ENCODE measurements at places on chromosomes 2 and 18.

DNA sequence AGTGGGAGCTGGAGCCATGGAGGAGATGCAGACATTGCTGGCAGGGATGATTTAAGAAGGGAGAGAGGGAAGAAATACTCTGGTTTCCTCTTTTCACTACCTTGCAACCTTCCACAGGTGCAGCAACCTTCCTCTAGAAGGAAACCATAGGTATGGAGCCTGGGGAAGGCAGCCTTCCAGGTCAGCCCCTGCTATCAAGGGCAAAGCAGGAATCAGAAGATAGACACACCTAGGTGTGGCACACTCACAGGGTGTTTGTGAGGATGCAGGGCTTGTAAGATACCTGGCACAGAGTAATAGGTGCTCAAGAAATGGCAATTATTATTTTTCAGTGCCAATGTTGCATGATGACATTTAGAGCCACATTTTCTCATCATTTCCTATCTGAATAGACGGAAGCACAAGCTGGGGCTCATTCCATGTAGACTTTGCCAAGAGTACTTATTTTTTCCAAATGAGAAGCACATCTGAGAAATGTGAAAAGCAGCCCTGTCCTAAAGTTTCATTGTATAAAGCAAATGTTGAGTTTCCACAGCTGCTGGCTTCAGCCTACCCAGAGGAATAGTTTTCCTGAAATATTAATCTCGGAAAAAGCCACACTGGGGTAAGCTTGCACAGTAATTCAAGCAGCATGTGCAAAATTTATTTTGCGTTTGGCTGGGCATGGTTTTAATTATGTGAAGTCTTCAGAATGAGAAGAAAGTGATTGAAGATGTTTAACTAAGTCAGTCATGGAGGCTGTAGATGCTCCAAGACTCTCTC, 20.6 kb downstream of the EVA1A start:
- no peak for DNase-seq

- DNase-seq, result no peak
These were observed 32.0 kb downstream of the TCF7L1 start for GRCh38 chr2:85165088-85165690.

DNA sequence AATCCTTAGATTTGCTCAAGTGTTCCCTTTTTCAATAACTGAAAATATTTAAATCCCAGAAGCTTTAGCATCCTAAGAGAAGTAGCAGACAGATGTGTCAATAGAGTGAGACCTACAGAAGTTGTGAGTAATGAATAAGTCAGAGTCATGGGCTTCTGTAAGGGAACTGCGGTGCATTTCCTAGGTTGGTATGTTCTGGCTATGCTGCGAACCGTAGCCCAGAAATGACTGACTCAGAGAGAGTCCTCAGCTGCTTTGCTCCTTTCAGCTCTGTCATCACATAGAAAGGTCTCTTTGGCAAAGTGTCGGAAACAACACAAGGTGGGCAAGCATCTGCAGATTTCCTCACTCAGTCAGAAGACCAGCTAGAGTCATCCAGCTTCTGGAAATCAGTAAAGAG, 297.1 kb downstream of the ARHGAP15 start:
- DNase-seq, result no peak

DNA sequence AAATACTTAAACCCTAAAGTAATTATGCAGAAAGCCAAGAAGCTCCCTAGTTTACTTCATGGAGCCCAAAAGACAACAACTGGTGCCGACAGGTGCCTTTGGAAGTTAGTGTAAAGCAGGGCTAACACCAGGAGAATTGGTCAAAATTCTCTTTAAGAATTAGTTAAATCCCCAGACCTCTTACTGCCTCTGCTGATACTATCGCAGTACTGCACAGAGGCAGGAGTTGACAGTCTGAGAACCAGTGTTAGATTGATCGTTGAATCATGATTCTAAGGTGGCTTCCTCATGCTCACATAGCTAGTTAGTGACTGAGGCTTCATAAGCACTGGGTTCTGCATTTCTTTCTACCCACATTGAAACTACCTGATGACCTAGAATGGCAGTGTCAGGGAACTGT, 445.0 kb downstream of the XIRP2 start:
- DNase-seq, result no peak

- no peak for DNase-seq
These were observed 4.0 kb upstream of the CKAP2L start for GRCh38 chr2:112768432-112768831.

GRCh38 chr2:1774929-1775328, 30.6 kb upstream of the PXDN start:
- no peak for DNase-seq

GRCh38 chr2:48413676-48414075, 116.3 kb upstream of the STON1 start:
- no peak for DNase-seq

DNA sequence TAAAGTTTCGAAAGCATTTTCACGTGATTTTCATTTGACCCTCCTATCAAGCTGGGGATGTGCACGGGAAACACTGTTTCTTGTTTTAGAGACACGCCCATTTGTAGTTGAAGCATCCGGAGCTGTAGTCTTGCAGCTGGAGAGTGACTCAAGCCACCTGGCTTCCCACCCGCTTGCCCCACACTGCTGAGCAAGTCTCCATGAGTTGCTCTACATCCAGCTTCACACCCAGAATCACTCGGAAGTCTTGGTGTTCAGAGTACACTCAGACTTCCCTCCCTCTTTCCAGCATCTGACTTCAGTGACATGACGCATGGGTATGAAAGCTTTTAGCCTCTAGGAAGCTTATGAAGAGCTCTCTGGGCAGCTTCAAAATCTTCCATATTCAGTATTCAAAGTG, 262.4 kb downstream of the NBAS start:
- DNase-seq, result no peak

- DNase-seq, result no peak
These were observed 883.1 kb upstream of the KLHL29 start for GRCh38 chr2:22501851-22502250.

DNA sequence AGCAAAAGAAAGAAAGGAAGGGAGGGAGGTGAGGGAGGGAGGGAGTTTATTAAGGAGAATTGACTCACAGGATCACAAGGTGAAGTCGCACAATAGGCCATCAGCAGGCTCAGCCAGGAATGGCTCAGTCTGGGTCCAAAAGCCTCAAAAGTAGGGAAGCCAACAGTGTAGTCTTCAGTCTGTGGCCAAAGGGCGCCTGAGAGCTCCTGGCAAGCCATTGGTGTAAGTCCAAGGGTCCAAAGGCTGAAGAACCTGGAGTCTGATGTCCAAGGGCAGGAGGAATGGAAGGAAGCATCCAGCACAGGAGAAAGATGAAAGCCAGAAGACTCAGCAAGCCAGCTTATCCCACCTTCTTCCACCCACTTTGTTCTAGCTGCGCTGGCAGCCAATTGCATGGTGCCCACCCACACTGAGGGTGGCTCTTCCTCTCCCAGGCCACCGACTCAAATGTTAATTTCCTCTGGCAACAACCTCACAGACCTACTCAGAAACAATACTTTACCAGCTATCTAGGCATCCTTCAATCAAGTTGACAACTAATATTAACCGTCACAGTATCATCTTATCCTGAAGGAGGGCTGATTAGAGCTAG, 5.8 kb upstream of the ACAA2 start:
- DNase-seq, result no peak

- DNase-seq, result no peak
These were observed 730.0 kb downstream of the SOCS6 start for GRCh38 chr18:71018816-71019215.

GRCh38 chr2:171407030-171407675, 26.6 kb downstream of the METTL8 start:
- DNase-seq, result peak; percentile 30

DNA sequence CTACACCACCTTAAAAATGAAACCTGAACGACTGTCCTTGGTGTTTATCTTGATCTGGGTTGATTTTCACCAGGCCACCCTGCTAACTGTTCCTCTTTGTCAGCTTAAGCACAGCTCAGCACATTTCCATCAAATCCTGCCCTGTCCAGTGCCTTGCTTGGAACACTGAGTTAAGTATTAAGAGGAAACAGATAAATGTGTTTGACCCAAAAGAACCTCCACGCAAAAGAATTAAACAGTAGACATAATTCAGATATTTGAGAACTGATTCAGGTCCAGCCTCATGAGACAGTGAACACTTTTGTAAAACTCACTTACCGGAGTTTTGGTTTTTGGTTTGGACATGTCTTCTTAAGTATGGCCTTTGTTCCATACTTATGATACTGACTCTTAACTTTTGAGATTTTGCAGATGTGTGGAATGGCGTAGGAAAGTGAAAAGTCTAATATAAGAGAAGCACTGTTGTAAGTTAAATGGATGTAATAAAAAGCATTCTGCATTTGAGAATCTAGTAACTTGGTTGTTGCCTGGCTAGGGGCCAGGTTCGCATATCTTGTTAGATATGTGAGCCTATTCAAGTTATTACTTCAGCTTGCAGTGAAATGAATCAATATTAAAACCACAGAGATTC, 88.9 kb upstream of the SERPINE2 start:
- no peak for DNase-seq

DNA sequence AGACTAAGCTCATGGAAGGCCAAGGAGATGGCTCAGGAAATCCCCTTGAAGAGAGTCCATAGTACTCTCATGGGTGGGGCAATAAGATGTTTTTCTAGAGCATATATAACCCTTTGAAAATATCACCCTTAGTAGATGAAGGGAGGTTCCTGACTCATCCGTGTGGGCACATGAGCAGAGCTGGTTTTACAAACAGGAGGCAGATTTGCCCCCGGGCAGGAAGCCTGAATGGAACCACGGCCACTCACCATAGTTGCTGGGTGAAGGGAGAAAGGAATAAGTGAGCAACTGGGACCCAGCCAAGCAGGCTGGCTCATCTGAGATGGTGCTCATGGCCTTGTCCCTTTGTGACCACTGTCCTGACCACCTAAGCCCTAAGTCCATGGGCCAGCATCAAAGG, 29.0 kb upstream of the MAPRE3 start:
- DNase-seq, result no peak

- no peak for DNase-seq
These were observed 155.2 kb downstream of the ALK start for GRCh38 chr2:29766191-29766590.

DNA sequence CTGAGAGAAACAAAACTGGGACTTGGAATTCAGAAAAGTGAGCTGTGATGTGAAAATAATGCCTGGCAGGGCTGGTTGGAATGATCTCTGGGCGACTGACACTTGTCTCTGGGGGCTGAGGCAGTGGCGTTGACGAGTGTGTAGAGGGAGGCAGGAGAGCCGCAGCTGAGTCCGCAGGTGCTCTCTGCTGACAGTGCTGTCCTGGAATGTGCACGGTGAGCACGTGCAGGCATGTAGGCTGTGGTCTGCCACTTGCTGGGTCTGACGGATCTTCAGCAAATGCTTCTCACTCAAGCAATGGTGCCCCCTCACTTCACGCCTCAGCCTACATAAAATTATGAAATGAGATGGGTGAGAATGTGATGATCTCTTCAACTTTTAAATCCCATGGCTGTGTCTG, 38.5 kb upstream of the ATP9B start:
- peak; percentile 35 for DNase-seq

DNA sequence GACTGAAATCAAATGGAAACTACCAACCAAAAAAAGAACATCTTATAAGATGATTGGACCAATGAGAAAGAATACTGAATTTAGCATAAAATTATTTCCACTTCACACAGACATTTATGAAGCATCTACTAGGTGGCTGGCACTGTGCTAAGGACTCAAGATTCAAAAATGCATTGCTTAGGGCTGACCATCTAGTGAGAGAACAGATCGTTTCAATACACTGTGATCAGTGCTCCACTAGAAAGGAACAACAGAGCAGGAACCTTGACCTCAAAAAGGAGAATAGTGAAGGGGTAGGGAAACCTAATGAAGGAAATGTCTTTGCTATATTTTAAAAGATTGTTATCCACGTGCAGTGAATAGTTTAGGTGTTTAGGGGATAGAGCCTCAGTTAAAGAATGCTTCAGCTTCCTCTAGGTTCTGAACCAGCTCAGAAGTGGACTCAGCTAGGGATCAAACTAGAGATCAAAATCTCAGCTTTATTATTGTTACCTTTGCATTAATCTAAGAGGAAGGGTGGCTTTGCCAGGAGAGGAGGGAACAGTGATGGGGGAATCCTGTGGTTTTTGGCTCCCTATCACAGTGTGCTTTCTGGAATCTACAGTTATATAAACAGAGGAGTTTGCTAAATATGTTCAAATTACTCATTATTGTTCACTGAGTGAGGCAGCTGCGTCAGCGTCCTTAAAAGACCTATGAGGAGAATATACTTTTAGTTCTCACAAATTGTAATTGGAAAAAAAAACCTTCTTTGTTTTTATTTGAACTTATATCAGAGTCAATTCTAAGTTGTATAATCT, 16.2 kb upstream of the BBS5 start:
- DNase-seq, result no peak

DNA sequence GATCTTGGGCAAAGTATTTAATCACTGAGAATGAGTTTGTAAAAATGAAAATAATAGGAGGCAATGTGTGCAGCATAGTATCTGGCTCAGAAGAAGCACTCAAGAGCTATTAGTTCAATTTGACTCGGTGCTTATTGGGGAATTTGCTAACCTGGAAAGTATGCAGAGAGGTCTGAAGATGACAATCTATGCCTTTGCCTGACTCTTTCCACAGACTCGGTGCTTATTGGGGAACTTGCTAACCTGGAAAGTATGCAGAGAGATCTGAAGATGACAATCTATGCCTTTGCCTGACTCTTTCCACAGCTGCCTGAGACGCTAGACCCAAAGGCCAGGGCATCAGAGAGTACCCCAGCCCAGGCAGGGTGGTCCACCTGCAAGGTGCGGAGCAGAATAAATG, 12.2 kb upstream of the SH3BP4 start:
- no peak for DNase-seq

DNA sequence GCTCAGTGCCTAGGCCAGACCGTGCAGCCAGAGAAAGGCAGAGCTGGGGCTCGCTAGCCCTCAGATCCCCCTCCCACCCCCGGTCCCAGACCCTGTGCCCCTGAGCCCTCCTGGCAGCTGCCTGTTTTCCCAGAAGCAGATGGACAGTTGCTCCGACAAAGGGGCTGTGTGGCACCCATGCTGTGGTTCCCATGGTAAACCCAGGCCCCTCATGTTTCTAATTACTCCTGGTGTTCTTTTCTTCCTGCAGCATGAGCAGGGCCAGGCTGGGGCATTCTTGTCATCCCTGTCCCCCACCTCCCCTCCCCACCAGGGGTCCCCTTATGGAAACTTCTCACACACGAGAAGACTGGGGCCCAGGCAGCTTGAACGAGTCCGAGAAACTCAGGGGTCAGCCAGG, 269.6 kb downstream of the HAUS1 start:
- no peak for DNase-seq

GRCh38 chr2:181077128-181077709, 96.8 kb downstream of the UBE2E3 start:
- DNase-seq, result peak; percentile 64

DNA sequence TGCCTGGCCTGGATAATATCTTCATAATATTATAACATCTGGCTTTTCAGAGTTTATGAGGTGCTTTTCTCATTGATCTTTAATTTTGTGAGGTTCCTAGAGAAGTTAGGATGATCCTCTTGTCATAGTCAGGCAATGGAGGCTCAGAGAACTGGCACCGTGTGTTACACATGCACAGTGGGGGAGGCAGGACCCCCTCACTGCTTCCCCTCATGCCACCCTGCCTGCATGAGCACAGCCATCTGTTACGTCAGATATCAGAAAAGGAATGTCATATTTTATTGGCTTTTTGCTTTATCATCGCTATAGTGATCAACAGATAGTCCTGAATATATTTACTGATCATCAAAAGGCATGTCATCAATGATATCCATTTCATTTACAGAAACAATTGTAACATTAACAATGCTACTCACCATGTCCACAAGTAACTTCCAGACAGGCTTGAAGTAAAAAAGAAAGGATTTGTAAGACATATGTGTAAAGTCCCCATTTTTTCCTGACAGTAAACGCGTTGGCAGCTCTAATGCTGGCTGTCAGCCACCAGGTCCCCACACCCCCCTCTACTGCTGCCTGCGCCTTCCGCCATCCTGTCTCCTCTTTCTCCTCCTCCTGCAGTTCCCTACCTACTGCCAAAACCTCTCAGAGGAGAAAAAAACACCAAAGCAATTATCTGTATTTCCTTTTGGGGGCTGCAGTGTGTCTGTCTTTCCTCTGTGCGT, 18.8 kb downstream of the ENOSF1 start:
- no peak for DNase-seq
